MG63 (cell line): ENCODE measurements at places on chromosomes 6 and 20. TPM values are rescaled to one million over a fixed set of nuclear protein-coding genes. Genes with fewer than 3 reads are reported as not detected.

The FLRT3 gene
- 32.3 and 51.6 TPM in 2 replicates for total RNA-seq

DNA sequence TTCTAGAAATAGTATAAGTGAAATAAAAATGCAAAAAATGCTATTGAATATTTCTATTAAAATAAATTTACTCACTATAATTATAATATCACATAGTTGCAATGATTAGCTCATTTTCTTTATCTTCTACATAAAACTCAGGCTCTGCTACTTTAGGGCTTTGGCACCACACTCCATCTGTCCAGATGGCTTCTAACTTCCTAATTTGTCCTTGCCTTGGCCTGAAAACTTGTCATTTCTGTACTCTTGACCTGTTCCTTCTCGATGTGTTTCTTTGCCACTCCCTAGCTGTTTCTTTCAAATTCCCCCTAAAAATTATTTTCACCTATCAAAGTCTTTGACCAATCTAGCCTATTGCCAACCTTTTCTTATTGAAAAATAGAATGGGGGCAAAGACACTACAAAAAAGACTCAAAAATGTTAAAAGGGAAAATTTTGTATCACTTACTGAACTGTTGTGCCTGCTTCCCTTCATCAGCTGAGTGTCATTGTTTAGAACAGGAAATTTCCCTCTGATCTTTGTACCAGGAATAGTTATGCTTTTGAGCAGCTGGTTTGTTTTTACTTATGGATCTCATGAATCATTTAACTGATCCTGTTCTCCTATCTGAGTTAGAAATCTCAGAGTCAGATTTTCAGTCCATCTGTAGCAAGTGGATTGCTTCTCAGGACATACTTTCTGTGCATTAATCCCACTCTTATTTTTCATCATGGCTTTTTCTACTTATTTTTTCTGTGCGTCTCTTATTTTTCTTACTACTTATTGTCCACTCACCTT is 279.2 kb upstream of the CNR1 start:
- no peak for DNase-seq

The RSPO3 gene
- not detected in 2 replicates for total RNA-seq

DNA sequence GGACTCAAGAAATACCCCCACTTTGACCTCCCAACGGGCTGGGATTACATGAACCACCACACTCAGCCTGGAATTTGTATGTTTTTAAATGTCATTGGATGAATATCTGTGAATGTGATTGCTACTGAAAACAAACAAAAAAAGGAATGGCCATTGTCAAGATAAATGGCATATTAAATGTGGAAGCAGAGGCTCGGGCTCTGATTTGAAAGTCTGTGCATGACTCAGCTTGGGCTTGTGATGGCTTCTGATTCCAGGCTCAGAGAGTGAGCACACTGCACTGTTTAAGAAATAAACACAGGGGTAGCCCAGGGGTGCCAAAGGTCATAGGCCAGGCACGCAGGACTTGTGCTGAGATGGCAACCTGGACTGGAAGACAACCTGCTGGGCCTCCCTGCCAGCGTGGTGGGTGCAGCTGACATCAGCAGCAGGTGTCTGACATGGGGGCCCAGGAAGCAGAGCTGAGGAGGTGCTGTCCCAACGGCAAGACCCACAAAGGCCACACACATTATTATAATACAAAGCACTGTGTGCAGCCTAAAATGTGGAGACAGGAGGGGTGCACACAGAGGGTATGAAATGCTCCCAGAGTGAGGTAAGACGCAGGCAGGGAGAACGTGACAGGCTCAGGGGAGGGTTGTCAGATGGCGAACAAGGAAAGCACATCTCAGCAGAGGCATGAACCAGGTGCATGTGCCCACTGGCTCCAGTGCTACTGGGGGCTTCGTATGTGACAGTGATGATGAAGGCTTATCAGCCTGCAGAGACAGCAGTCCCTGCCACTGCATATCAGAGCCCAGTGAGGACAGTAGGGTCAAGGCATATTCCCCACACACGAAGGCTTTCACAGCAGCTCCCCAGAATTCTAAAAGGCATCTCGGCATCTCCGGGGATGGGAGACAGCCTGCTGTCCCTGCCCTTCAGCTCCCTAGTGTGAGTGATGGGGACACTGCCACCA is 169.4 kb downstream of the SYNDIG1 start:
- DNase-seq = no peak

The TREM2 gene
- total RNA-seq = not detected in 2 replicates

GRCh38 chr6:39508515-39508914 is 186.0 kb upstream of the KCNK16 start:
- no peak for DNase-seq

The HUS1B gene
- 0.22 TPM in 1 of 2 replicates, not detected in the other for total RNA-seq

The TBCC gene
- 29.2 and 37.5 TPM in 2 replicates for total RNA-seq

The FUCA2 gene
- 45.9 and 69.0 TPM in 2 replicates for total RNA-seq

GRCh38 chr20:48425817-48426612 is 401.8 kb downstream of the PREX1 start:
- no peak for DNase-seq

DNA sequence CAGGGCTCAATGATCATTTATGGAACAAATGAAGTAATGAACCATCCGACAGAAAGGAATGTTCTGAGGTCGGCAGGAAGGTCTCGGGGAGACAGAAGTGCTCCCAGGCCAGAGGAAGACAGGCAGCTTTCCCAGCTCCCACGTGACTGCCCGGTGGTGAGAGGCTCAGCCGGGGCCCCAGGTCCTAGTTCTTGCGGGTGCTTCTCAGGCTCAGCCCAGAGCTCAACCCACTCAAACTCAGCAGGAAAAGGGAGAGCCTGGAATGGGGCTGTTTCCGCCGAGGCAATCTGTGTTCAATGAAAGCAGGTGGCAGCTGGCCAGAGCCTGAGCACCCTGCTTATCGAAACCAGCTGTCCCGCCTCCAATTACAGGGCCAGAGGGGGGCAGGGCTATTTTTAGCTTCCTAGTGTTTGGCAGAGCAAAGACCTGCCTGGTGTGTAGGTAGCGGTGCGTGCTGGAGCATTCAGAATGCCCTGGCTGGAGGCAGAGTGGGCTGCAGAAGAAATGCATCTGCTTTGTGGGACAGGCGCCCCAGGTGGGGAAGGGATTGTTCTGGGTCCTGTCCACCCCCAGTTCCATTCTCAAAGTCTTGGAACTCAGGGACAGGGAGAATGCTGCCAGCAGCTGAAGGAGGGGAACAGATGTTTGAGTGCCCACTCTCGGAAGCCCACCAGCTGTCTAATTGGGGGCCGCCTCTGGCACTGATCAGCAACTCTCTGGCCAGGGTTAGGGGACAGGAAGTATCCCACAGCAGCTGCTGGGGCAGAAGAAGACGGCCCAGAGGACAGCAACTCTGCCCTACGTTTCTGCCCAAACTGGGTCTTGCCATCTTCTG is 145.1 kb downstream of the PREX1 start:
- peak; percentile 37 for DNase-seq

DNA sequence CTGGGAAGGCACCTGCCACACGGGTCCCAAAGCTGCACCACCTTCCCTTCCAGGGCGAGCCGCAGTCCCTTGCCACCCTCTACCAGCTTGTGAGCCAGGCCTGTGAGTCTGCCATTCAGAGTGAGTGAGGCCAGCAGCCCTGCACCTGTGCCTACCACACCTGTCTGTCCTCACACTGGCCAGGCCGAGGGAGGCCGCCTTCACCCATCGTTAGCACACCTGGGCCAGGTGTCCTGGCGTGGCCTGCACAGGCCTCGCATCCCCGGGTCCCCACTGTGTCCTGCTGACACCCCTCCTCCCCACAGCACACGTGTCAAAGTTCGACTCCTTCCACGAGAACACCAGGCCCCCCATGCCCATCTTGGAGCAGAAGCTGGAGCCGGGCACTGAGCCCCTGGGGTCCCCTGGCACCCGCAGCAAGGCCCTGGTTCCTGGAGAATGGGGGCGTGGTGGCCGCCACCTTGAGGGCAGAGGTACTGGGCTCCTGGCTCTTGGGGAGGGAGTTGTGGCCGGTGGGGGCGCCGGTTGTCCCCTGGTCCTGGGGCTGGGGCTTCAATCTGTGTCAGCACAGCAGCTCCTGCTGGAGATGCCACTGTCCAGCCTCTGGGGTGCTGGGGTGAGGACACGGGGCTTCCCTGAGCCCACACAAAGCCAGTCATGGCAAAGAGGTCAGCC is 33.0 kb downstream of the CHRNA4 start:
- no peak for DNase-seq

The JAG1 gene
- 5.3 and 8.2 TPM in 2 replicates for total RNA-seq

- peak; percentile 11 for DNase-seq
These were observed 315.6 kb upstream of the QKI start for GRCh38 chr6:163098827-163099479.

DNA sequence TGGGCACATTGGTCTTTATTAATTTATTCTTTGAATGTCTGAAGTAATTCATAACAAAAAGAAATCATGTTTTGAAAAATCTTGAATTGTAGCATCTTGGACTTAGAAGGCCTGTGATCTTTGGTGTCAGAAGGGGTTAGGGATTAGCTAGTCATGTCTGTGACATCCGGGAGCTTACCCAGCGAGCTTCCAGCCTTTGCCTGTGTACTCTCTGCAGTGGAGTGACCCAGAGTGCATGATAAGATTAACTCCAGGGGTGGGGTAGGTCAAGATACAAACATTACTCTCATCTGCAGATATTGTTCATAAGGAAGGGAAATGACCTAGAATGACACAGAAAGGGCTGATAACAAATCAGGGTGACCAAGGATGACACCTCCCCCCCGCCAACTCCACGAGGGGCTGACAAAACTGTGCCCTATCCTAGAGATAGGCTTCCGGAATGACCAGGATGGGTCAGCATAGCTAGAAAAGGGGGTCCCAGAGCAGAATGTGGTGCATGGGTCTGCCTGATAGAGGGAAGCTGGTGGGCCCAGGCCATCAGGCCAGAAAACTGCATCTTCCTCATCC is 56.6 kb upstream of the BLCAP start:
- no peak for DNase-seq

The BTBD9 gene
- 4.5 and 14.2 TPM in 2 replicates for total RNA-seq

The FNDC11 gene
- not detected in 2 replicates for total RNA-seq

DNA sequence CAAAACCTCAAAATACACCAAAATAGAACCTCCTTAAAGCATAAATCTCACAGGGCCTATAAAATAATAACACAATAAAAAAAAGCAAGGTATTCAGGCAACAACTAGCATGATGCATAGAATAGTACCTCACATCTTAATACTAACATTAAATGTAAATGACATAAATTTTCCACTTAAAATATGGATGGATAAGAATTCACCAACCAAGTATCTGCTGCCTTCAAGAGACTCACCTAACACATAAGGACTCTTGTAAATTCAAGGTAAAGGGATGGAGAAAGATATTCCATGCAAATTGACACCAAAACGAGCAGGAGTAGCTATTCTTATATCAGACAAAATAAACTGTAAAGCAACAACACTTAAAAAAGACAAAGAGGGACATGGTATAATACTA is 52.2 kb downstream of the PERP start:
- DNase-seq = no peak

DNA sequence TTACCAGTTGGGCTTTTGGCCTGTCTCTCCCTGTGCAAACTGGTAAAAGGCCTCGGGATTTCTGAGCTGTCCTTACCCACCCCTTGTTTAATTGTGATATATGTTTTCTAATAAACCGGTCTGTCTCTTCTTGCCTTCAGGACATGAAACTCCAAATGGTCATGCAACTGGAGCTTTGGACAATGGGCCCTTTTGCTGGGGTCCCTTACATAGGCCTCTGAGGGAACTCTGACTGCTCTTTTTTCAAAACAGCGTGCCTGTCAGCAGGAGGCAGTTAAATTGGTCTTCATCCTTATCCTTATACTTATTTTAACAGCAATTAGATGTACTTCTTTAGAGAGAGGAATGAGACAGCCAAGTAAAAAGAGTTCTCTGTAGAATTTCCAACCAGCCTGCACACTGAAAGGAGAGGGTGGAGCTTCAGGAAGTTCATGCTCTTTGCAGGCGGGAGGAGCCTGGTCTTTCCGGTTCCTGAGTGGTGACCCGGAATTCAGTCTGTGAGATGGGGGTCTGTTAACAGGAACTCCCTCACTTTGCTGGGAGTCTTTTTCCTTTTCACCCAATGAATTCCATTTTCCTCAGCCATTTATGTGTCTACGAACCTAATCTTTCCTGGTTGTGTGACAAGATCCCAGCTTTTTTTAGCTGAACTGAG is 299.6 kb upstream of the GJE1 start:
- DNase-seq = no peak

- DNase-seq = no peak
These were observed 1.8 kb downstream of the OOEP start for GRCh38 chr6:73367761-73368355.

The SRMS gene
- not detected in 2 replicates for total RNA-seq

The TREM1 gene
- not detected in 2 replicates for total RNA-seq

- no peak for DNase-seq
These were observed 36.9 kb upstream of the CCDC28A start for GRCh38 chr6:138736640-138737039.

DNA sequence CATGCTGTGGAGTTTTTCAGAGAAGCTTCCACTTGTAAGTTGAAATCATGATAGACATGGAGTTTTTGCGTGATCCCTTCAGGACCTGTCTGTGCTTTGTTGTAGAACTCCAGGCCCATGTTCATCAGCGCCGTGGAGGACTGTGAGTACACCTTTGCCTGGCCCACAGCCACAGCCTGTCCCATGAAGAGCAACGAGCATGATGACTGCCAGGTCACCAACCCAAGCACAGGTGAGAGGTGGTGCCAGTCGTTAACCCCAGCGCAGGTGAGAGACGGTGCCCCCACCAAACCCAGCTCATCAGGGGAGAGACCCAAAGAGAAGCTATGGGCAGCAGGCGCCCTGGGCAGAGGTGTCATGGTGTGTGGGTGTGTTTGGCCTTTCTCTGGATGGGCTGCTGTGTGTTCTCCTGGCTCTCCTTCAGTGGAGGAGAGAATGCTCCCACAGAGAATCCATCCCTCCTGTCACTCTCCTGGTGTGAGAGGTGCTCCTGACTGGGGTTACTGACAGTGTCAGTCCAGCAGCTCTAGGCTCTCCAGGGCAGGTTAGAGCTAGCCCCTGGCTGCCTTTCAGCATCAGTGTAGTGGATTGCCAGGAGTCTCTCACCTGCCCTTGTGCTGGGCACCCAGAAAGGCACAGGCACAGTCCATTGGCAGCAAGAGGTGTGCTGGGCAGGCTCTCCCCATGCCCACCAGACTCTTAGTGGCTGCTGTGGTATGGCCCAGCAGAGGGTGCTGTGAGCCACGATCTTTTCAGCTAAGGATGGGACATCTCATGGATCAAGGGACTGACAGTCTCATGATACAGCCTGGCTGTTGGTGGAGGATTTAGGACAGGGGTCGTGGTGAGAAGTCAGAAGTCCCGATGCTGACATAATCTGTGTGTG is 49.6 kb upstream of the SLC22A1 start:
- no peak for DNase-seq

- no peak for DNase-seq
These were observed 19.4 kb downstream of the SAYSD1 start for GRCh38 chr6:39095578-39095977.

The BPI gene
- total RNA-seq = not detected in 2 replicates

DNA sequence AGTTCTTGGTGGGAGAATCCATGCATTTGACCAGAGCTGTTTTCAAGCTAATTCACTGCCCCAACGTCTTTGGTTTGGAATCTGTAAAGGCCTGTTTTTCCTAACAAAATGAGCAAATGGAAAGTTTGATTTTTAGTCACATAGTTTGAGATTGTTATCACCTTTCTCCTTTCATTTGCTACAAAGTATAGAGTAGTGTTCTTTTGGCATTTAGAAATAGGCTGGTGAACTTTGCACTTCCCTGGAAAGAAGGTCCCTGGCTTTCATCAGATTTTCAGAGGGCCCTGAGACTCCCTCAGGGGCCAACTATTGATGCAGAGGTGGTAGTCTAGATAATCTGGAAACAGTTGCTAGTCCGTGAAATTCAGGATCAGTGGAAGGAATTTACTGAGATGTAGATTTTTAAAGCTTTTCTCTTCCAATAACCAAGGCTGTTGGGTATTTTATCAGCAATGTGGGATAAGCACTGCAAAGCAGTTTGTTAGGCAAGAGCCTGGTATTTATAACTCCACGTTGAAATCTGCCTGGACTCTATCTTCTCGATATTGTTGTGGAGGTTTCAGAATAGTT is 1.7 kb downstream of the ARFGEF2 start:
- no peak for DNase-seq

GRCh38 chr6:45479834-45480751 is 102.4 kb upstream of the SUPT3H start:
- no peak for DNase-seq
